ENCODE measurements at places on chromosomes 3 and 15.

DNA sequence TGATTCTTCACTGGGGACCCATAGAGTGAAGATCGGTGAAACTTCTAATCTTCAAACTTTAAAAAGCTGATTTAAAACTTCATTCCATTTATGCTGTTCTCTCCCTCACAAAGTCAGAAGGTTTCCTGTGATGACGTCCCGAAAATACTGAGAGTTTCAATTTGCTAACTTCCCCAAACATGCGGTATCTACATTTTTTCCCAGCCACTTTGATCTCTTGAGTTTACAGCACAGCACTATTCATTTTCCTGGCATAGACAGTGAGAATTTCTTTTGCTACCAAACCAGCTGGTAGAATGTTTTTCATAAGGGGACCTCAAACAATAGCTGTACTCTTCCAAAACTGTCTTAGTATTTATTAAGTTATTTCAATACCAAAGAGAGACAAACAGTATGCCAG, 156.8 kb downstream of the LSAMP start:
- DNase-seq = no peak

DNA sequence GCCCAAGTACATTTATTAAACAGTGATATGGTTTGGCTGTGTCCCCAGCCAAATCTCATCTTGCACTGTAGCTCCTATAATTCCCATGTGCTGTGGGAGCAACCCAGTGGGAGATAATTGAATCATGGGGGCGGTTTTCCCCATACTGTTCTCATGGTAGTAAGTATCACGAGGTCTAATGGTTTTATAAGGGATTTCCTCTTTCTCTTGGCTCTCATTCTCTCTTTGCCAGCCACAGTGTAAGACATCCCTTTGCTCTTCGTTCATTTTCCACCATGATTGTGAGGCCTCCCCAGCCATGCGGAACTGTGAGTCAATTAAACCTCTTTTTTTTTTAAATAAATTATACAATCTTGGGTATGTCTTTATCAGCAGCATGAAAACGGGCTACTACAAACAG, 228.0 kb upstream of the TP63 start:
- DNase-seq = no peak

DNA sequence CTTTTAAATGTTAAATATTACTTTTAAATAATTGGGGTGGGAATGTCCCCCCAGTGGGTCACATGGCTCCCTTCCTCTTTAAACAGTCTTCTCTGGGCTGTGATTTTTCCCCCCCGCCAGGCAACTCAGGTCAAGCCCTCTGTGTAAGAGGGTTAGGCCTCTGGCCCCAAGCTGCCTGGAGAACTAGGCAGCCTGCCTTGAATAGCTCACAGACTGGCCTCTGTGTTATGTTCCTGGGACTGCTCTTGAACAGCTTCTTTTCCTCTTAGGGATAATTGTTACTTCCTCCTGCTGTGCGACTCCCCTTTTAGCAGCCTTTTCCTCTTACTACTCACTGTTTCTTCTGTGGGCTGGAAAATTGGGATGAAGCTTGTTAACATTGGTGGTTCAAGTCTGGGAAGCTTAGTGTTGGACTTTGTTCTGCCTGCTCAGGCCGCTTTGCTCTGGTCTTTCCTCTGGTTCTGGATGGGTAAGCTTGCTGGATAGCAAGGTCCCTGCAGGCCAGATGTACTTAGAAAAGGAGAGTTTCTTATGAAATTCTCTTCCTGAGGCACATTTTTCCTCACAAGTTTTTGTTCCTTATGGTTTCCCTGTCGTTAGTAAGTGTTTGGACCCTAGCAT, 2.2 kb downstream of the TEX264 start:
- DNase-seq = no peak

DNA sequence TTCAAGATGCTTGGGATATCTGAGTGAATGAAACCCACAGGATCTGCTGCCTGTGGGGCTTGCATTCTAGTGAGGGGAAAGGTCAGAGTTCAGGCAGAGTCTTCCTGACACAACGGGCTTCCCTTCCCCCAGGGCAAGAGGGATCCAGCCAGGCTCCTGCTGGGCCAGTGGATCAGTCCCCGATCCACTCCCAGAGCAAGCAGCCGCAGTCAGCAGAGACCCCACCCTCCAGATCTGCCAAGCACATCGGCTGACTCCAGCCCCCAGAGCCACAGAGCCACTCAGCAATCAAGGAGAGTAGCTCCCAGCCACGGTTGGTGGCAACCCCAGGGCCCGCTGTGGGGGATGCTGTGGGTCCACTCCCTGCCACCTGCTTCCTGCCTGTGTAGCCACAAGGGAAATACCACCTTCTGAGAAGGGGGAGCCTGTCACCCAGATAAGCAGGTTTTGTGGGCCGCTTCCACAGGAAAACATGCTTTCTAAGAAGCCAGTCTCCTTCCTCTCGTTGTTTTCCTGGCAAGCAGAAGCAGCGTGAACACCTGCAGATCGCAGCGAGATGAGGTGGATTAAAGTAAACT, 44.9 kb downstream of the CPN2 start:
- DNase-seq = no peak
